ENCODE measurements at places on chromosomes 3 and 15.
A peak's percentile ranks its signal among the peaks of the same experiment; 100 is the strongest.

- DNase-seq = peak; percentile 49
Measured at GRCh38 chr3:122560680-122561079, 3.4 kb downstream of the PARP9 start.

- DNase-seq = no peak
Measured at GRCh38 chr15:35533130-35534110, 12.5 kb downstream of the DPH6 start.

- no peak for DNase-seq
Measured at GRCh38 chr3:112366522-112366921, 33.6 kb downstream of the CD200 start.

DNA sequence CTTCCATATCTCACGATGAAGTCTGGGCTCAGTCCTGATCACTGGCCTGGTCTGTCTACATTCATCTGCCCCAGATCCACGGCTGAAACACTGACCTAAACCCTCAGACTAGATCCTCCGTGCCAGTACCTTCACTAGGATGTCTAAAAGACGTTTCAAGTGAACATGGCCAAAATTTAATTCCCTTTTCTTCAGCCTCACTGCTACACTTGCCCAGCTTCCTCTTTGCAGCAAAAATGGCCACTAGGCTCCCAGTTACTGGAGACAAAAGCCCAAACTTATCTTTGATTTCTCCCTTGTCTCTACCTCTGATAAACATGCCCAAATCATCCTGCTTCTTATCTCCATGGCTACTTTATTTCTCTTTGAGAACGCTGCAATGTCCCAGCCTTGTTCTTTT, 1.7 kb downstream of the RASSF1 start:
- DNase-seq = no peak

- no peak for DNase-seq
Measured at GRCh38 chr15:99310745-99311144, 59.5 kb downstream of the LRRC28 start.

- no peak for DNase-seq
Measured at GRCh38 chr3:64426551-64426950, 201.3 kb upstream of the PRICKLE2 start.

DNA sequence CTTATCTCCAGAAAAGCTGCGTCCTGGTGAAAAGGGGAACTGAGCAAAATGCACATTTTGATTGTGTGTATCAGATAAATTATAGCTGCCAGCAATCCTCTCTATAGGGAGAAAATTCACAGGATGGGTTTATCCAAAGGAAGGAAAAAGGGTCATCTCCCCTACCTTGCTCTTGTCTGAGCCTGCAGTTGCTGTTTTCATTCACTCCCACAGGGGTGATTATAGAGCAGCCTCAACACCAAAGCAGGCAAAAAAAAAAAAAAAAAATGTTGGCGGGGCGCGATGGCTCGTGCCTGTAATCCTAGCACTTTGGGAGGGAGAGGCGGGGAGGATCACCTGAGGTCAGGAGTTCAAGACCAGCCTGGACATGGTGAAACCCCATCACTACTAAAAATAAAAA, 333.7 kb downstream of the ROBO2 start:
- no peak for DNase-seq

DNA sequence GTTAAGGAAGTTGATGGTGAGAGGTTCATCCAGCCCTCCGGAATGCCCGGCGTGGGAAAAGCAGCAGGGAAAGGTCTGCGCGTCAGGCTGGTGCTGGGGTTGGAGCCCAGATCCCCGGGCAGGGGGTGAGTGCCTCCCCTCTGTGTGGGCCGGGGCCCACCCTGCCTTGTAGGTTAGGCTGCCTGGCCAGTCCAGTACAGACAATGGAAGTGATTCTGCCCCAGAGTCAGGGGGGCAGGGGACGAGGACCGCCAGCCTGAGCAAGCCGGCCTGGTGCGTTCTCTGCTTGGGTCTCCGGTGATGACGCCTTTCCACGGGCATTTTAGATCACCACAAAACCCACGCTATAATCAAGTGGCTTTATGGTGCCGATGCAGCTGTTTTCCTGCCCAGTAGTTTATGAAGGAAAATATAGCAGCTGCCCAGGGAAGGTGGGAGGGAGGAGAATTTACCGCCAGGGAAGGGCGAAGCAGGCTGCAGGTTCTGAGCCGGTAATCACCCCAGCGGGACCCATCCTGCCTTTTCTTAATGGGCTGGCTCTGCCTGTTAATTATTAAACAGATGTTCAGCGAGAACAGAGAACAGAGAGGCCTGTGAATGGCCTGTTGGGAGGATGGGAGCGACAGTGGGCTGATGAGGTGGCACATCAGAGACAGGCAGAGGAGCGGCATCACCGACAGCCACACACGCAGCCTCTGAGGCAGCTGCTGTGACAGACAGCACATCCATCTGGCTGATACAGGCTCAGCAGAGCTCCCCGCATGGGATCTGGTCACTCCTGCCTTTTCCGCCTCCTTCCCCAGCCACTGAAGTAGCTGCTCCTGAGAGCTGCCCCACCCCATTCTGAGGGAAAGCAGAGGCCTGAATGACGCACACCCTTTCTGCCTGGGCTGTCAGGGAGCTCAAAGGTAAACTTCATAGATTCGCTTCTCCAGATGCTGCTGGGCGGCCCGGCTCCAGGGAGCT, 35.2 kb downstream of the BDH1 start:
- peak; percentile 93 for DNase-seq

GRCh38 chr3:63976161-63976871, 47.0 kb downstream of the PSMD6 start:
- no peak for DNase-seq

GRCh38 chr3:58691997-58692396, 25.4 kb upstream of the FAM3D start:
- no peak for DNase-seq

- DNase-seq = no peak
Measured at GRCh38 chr3:184559336-184559735, 2.2 kb upstream of the EPHB3 start.

- no peak for DNase-seq
Measured at GRCh38 chr3:105158286-105158685, 208.4 kb upstream of the ALCAM start.

DNA sequence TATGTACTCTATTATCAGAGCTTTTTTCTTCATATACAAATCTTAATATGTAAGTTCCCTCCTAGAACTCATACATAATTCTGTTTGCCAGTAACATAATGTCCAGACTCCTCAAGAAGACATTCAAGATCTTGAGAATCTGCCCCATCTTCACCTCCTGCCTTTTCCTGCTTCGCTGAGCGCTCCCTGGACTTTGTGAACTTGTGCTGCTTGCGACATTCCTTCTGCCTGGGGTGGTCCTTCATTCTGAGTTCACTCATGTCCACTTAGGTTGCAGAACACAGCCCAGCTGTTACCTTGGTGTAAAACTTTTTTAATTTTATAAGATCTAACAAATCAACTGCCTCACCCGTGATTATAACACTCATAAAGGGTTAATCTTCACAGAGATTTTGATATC, 478.5 kb upstream of the EPHA3 start:
- no peak for DNase-seq

DNA sequence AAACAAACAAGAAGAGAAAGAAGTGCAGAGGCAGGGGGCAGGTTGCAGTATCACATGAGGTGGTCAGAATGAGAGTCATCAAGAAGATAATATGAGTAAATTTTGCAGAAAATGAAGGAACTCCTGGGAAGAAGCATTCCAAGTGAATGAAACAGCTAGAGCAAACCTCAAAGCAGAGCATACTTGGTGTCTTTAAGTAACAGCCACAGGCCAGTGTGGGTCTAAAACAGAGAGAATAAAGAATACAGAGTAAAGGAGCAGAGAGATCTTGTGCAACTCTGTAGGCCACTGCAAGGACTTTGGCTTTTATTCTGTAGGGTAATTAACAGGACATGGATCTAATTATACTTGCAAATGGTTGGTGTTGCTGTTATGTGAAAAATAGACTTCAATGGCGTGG, 81.3 kb downstream of the STAC start:
- no peak for DNase-seq

- DNase-seq = no peak
Measured at GRCh38 chr3:152695840-152696239, 139.1 kb upstream of the P2RY1 start.

GRCh38 chr15:29270976-29271375, 1.4 kb upstream of the NSMCE3 start:
- no peak for DNase-seq

- DNase-seq = no peak
Measured at GRCh38 chr3:158540066-158540465, 30.9 kb upstream of the MLF1 start.

GRCh38 chr3:56880720-56881575, 79.2 kb upstream of the ARHGEF3 start:
- DNase-seq = peak; percentile 56

DNA sequence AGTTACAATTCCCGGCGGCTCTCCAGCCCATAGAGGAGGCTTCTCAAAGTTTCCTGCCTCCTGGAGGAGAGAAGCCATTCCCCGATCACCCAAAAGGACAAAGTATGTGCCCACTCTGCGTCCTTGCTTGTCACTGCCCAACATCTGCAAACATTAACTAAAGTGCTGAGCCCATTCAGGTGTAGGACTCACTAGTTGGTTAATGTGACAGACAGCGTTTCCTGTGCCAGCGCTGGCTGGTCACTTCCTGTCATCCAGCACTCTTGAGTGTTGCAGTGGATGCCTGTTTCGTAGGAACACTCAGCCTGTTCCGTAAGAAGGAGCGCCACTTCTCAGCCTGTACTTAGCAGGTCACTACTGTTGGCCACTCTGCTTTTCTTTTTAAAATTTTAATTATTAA, 100.3 kb downstream of the APBA2 start:
- no peak for DNase-seq

- DNase-seq = peak; percentile 93
Measured at GRCh38 chr15:90062462-90062932, 39.8 kb downstream of the IDH2 start.

DNA sequence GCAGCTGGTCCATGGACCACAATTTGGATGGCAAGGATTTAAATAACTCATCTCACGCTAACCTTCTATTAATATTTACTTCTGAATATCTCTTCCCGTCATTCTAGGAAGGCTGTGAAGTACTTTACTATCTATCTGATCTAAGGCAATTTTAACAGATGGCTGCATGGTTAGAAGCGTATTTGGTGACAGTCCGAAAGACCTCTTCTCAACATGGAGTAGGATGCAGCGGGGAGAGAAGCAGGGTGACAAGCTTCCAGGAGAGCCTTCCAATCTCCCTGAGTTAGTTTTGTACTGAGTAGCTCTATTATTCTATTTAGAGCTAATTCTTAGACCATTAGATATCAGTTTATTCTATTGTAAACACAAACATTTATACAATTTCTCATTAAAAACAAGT, 309.4 kb downstream of the PLCL2 start:
- peak; percentile 77 for DNase-seq

- DNase-seq = no peak
Measured at GRCh38 chr3:134453631-134454030, 32.2 kb downstream of the ANAPC13 start.

- DNase-seq = no peak
Measured at GRCh38 chr3:185714085-185714484, 110.8 kb downstream of the IGF2BP2 start.

- DNase-seq = no peak
Measured at GRCh38 chr3:196969134-196969659, 564 bp upstream of the PIGZ start.

GRCh38 chr3:160413613-160414248, 14.3 kb downstream of the SMC4 start:
- peak; percentile 77 for DNase-seq

Data from NCI-H2171 treated with DMSO at 0.1 percent for 48 hours (cell line).